Uterus (tissue), 4 donors: ENCODE measurements at places on chromosomes 7 and 10. TPM values are rescaled to one million over a fixed set of nuclear protein-coding genes. Genes with fewer than 3 reads are reported as not detected.

ERVW-1 gene
- total RNA-seq: not detected

GRCh38 chr7:44258865-44259546, 58.2 kb downstream of the YKT6 start:
- H3K4me1 ChIP-seq: peaks cover 19% of the 10 kb centered on the region
- DNase-seq: no peak
- no peak overlapping the region for H3K4me3 ChIP-seq
- H3K27ac ChIP-seq: peak overlapping the region; percentile 44

NEUROD6 gene
- not detected for total RNA-seq

PHF14 gene
- 161 TPM for total RNA-seq

DNA sequence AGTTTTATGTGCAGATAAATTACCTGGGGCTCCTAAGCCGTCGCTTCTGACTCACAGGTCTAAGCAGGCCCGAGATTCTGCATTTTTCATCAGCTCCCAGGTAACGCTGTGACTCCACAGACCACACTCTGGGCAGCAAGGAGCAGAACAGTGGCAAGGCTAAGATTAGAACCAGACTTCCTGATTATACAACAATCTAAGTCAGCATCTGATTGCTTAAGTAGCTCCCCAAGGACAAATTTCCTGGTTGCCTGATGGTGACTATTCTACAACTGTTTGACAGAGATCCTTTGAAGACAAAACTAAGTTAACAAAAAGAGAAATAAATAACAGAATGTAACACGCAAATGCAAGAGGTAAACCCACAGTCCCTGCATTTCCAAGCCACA, 69.0 kb downstream of the CREB3L2 start:
- peaks cover 18% of the 10 kb centered on the region for H3K4me1 ChIP-seq
- DNase-seq: no peak
- no peaks in the 10 kb centered on the region for H3K27me3 ChIP-seq
- H3K27ac ChIP-seq: peak overlapping the region; percentile 76
- no peak overlapping the region for H3K4me3 ChIP-seq

CHPF2 gene
- total RNA-seq: 31.9 TPM

KLF6 gene
- total RNA-seq: 47.9 TPM

GRCh38 chr10:43845121-43845520, 196.4 kb upstream of the ZNF32 start:
- no peak for DNase-seq
- no peaks in the 10 kb centered on the region for H3K27me3 ChIP-seq
- H3K4me3 ChIP-seq: no peak overlapping the region
- H3K27ac ChIP-seq: peak overlapping the region; percentile 54

GRCh38 chr10:21742740-21743412, 208.8 kb downstream of the MLLT10 start:
- no peaks in the 10 kb centered on the region for H3K36me3 ChIP-seq
- no peaks in the 10 kb centered on the region for H3K27me3 ChIP-seq
- no peak overlapping the region for H3K27ac ChIP-seq
- H3K4me1 ChIP-seq: no peaks in the 10 kb centered on the region
- no peak overlapping the region for H3K4me3 ChIP-seq
- DNase-seq: no peak
